ENCODE measurements at places on chromosomes 2 and 18.

GRCh38 chr2:214737188-214737587 is 72.3 kb downstream of the BARD1 start:
- no peak for DNase-seq

GRCh38 chr2:178059111-178059510 is 13.5 kb downstream of the PDE11A start:
- no peak for DNase-seq

- DNase-seq, result no peak
These were observed 182.3 kb downstream of the KLHL29 start for GRCh38 chr2:23567161-23567756.

GRCh38 chr2:112710956-112711750 is 9.7 kb upstream of the NT5DC4 start:
- DNase-seq, result no peak

DNA sequence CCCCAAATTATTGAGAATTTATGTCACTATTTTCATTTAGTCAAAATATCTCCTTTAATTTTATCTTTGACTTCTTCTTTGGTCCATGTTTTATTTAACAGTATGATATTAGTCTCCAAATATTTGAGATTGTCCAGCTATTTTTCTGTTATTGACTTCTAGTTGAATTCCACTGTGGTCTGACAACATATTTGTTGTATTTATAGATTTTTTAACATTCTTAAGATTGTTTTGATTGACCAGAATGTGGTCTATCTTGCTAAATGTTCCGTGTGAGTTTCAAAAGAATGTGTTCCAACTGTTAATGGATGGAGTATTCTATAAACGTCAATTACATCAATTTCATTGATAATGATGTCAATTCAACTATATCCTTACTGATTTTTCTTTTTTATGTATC is 1452.1 kb downstream of the SUCLG1 start:
- DNase-seq, result no peak

DNA sequence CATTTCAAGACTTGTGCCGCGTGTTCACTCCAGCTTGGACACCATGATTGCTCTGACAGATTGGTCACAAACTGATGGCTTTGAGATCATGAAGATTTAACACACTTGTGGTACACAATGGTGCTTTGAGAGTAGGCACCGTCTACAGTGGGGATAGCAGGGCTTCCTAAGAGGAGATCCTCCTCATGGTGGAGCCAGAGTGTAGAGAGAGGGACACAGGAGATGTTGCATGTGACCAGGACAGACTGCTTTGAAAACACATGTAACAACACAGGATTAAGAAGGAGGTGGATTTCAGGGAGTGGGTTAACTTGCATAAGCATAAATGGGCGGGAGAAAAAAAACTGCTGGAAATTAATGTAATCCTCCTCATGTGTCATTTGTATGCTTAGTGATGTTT is 95.7 kb upstream of the LINC00305 start:
- DNase-seq, result no peak

DNA sequence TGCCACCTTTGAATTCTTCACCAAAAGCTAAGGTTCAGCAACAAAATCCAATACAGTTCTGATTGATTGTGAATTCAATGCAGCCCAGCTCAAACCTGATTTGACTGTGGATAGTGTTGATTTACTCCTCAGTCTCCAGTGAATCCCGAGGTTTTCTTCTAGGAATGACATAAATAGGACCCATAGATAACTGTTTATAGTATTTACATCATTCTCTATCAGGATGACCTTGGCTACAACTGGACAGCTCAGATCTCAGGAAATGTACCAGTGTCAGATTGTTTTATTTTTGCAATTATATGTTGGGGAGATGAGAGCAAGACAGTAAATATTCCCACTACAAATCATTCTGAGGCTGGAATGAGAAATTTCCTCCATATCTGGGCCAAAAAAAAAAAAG is 21.2 kb downstream of the RBM43 start:
- DNase-seq, result no peak

DNA sequence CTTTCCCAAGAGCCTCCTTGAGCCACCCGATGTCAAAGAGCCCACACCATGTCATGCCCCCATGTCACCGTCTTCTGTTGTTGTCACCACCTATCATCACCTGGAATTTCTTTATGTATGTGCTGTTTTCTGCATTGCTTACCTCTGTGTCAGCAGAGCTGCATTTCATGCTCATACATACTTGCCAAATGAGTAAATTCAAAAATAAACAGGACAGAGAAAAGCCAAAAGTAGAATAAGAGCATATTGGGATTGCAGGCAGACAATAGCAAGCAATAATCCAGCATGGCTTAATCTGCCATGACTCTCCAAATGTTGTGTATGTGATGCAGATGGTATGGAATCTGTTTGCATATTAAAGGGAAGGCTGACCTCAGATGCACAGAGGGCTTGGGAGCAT is 15.3 kb upstream of the RGPD4 start:
- DNase-seq, result no peak

DNA sequence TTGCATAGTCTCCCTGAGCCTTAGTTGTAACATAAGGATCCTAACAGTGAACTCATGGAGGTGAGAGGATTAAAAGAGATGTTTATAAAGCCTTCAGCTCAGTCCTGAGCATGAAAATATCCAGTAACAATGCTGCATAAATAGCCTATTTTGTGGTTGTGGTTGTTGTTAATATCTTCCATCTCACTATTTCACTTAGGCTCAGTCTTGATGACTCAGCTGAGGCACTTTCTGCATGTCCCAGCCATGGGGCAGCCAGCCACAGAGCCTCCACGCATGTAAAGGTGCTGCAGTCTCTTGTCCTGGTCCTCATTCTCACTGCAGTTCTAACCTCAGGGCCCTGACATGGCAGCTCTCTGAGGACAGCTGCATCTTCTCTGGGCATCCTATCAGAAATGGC is 218.8 kb upstream of the PKDCC start:
- DNase-seq, result no peak

- no peak for DNase-seq
These were observed 111.2 kb upstream of the KLHL29 start for GRCh38 chr2:23273786-23274185.

GRCh38 chr18:48733643-48734253 is 194.9 kb downstream of the CTIF start:
- DNase-seq, result no peak

GRCh38 chr18:54260396-54261072 is 8.8 kb upstream of the POLI start:
- no peak for DNase-seq

DNA sequence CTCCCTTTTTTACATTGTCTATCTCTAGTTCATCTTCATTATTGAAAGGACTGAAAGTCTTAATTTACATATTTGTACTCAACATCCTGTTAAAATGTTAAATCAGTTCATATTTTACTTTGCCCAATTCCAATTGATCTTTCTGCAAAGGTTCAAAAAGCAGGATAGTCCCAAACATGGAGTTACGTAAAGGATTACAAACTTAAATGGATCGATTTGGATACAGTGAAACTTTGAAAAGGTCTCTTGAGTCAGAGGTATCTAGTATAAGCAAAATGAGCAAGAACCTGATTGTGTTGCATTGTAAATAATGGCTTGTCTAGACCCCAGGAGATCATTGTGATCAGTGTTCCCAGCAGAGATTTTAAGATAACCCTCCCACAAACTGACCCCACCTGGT is 4.1 kb downstream of the DAPL1 start:
- no peak for DNase-seq

GRCh38 chr2:44118257-44118656 is 50.4 kb upstream of the PPM1B start:
- no peak for DNase-seq

GRCh38 chr2:208025814-208026184 is 472 bp upstream of the PLEKHM3 start:
- peak; percentile 7 for DNase-seq

- no peak for DNase-seq
These were observed 18.3 kb downstream of the FIGN start for GRCh38 chr2:163717515-163717914.

- DNase-seq, result no peak
These were observed 156.4 kb downstream of the NCKAP5 start for GRCh38 chr2:133411857-133412256.

GRCh38 chr2:196987649-196988364 is 61.3 kb upstream of the PGAP1 start:
- DNase-seq, result no peak

DNA sequence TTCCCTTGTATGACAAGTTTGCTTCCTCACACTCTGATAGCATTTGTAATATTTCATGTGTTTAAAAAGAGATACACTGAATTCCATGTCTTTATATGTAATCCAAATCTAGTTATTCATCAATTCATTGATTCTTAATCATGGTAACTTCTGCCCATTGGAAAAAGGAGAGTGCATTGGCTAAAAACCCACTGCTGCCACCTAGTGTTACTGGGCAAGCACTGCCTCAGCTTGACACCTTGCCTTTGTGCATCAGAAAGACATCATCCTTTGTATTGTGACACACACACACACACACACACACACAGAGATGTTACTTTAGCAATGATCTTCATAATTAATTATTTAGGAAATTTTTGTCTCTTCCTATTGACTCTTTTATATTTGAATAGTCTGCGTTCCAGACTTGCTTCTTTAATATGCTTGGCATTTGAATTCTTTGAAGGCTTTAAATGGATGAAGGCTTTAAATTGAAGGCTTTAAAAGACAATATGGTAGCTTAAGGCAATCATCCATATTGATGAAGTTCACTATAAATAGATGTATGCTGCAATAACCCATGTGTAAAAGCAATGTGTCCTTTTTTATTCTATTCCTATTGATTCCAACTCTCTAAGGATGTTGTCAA is 414.2 kb upstream of the CHST9 start:
- DNase-seq, result peak; percentile 5

GRCh38 chr2:27855476-27855875 is 34.7 kb downstream of the RBKS start:
- DNase-seq, result no peak

GRCh38 chr18:63477200-63477599 is 442 bp downstream of the SERPINB5 start:
- DNase-seq, result no peak

DNA sequence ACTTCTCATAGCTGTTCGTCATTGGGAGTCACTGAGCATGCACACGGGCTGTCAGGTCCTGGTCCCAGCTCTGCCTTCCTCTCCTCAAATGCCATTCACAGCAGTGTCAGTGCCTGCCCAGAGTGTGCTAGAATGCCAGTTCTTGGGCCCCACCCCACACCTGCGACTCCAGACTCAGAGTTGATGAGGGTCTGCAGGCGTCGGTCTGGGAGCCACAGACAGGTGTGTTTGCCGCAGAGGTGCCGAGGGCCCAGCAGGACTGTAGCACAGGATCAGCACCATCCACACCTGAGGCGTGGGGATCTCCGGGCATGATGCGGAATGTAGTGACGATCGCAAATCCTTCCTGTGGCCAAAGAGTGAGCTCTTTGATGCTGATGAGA is 56.5 kb downstream of the AGAP1 start:
- no peak for DNase-seq

Data from naive B cell (primary cell).